Activated CD4-positive, alpha-beta T cell treated with anti-CD3 and anti-CD28 coated beads, Interleukin-2, amount 50 U/mL, for 1 hour (primary cell): ENCODE measurements at places on chromosomes 4 and X.

DNA sequence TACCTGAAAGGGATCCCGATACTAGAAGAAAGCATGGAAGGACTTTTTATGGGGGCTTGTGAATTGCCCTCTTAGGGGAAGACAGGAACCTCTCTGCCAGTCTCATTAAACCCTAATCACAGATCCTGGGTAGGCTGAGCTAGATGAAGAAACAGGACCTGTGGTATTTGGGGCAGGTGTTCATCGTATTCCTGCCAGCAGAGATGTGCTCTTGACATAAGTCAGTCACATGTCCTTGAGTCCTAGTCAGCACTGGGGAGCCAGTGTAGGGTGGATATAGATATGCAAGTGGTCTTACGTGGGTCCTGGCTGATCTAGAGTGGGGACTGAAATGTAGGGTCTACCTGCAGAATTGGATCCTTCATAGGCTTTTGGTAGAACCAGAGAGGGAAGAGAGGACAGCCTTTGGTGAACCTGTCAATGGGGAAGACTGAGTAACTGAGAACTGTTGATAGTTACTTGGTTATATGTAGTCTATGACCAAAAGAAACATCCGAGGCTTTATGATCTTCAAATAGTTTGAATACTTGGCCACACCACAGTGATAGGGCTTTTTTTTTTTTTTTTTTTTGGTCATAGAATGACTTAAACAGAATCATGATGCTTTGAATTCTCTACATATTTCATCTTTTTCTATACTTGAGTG is 63.5 kb upstream of the WDR1 start:
- no peak for DNase-seq

- DNase-seq, result no peak
Observed at GRCh38 chr4:46508216-46508615, 118.3 kb upstream of the GABRA2 start.

GRCh38 chr4:69727426-69727825 is 33.0 kb downstream of the SULT1B1 start:
- no peak for DNase-seq

- DNase-seq, result no peak
Observed at GRCh38 chrX:79466636-79467035, 99.5 kb upstream of the ITM2A start.

GRCh38 chrX:71927040-71927439 is 16.4 kb downstream of the NHSL2 start:
- no peak for DNase-seq

DNA sequence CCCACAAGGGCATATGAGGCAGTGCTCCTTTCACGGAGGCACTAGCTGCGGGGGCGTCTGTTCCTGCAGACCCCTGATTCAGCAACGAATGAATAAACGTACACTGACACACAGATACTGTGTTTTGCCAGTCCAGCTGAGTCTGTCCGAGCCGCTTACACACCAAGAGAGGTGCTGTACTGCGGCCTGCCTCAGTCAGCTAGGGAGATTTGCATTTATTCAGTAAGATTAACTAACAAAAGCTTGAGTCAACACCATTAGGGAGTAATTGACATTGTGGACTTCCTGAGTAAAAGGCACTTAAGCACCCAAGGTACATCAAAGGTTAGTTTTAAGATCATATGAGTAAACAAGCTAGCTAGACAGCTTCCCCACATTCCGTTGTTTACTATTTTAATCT is 31.0 kb upstream of the BEX4 start:
- DNase-seq, result no peak

DNA sequence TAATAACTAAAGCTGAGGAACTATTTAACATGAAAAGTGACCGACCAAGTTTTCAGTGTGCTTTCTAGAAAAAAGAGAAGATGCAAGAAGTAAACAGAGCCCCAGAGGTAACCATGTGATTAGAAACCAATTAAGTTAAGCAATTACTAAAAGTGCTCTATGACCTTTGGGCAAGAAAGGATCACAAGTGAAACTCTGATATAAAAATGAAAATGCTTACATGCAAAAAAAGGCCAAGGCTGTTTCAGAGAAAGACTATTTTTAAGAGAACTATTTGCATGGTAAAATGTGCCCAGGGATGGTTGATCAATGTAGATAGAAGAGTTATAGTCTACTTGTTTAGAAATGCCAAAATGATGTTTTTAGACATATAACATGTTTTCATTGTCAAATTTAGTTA is 22.0 kb downstream of the KLHL15 start:
- no peak for DNase-seq

DNA sequence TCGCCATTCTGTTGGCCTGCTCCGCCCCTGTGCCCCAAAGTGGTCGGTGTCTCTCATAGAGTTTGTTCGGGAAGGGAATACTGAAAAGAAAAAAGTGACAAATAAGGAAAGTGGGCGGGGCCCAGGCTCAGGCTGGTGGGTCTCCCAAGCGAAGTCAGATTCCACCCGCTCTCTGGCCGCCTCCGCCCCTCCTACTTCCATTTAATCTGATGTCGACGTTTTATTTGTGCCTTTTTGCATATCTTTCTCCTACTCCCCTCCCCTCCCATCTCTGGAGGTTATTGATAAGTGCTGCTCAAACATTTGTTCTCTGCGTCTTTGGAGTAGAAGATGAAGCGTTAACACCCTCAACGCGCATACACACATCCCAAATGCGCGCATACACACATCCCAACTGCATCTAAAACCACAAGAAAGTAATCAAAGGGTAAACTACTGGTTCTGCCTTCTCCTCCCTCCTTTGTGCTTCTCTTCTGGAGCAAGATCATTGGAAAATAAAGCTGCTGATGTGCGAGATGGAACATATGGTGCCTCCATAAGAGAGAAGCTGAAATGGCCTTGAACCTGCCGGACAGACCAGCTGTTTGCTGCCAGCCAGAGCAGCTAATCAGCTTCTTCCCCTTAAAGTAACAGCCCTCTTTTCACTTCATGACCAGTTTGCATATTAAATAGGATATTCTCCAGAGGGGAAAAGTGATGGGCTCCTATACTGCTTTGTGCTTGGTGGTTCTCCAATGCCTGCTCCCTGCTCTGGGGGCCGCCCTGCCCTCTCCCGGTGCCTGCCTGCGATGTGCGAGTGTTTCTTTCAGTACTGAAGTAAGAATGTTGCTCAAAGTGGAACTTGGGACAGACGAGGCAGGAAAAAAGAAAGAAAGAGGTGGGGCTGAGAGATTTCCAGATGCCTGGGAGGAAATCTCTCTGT is 3.1 kb downstream of the MAMLD1 start:
- no peak for DNase-seq

DNA sequence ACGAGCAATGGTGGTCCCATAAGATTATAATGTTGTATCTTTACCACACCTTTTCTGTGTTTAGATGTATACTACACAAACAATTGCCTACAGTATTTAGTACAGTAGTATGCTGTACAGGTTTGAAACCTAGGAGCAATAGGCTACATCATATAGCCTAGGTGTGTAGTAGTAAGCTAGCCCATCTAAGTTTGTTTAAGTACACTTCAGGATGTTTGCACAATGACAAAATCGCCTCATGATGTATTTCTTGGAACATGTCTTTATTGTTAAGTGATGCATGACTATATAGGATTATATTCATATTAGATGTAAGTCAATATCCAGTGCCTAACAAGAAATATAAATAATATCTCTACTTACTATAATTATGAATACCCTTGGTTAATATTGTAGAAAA is 104.6 kb downstream of the SLC10A6 start:
- no peak for DNase-seq

DNA sequence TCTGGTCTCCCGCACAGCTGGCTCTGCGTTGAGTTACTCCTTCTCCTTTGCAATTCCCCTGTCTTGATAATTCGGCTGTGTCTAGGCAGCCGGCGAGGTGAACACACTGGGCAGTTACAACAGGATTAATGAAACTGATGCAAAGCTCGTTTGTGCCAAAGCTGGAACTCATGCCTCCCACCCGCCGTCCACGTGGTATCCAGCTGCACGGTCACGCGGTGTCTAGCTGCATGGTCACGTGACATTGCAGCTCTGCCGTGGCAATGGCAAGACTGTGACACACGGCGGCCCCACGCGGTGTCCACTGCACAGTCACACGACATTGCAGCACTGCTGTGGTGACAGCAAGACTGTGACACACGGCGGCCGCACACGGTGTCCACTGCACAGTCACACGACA is 31.2 kb upstream of the LRPAP1 start:
- no peak for DNase-seq

- no peak for DNase-seq
Observed at GRCh38 chrX:124224528-124224927, 107.9 kb upstream of the TEX13D start.

DNA sequence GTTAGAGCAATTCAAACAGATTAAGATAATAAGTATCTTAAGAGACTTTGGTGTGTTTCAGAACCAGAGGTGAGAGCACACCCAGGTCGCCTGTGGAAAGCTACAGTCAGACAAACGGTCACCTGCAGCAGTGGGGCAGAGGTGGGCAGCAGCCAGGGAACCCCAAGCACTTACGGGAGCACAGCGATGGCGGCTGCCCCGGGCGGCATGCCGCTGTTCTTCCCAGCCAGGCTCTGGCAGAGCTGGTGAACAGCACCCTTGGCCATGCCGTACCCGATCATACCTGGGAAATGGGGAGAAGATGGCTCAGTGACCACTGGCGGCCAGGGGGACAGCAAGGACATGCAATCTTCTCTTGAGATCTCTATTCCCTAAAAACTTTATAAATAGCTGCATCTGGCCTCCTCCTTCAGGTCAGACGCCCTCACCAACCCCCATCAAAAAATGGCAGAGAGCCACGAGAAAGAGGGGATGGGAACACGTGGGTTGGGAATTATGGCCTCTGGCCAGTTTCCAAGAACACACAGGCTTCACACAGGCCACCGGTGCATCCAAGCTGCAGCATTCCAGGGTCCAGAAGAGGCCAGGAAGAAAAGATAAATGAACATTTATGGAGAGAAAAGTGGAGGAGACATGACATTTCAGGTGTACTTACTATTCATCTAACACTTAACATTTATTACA is 19.7 kb downstream of the QDPR start:
- no peak for DNase-seq
